NCI-H187 treated with DMSO at 0.1 percent for 48 hours (cell line): ENCODE measurements at places on chromosomes 16 and 17.

DNA sequence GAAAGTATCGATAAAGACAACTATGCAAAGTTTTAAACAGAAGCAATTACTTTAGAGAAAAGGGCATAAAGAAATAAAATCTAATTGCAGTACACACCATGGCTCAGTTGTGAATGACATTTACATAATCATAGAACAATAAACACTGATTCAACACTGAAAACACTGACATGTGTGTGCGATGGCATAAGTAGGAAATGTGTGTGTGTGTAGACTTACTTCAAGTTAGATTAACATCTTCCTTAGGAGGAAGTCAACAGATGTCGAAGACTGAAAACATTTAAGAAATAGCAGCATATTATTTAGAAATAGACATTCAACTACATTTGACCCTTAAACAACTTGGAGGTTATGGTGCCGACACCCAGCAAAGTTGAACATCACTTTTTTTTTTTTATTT lies 172.4 kb downstream of the STX8 start:
- no peak for DNase-seq

- no peak for DNase-seq
Observed at GRCh38 chr17:51527225-51527982, 267.1 kb downstream of the UTP18 start.

GRCh38 chr17:15112846-15113617 lies 152.1 kb downstream of the PMP22 start:
- DNase-seq, result no peak

GRCh38 chr16:73485880-73486279 lies 438.0 kb upstream of the ZFHX3 start:
- DNase-seq, result no peak

GRCh38 chr17:76270770-76271668 lies 5.9 kb downstream of the UBALD2 start:
- DNase-seq, result no peak

DNA sequence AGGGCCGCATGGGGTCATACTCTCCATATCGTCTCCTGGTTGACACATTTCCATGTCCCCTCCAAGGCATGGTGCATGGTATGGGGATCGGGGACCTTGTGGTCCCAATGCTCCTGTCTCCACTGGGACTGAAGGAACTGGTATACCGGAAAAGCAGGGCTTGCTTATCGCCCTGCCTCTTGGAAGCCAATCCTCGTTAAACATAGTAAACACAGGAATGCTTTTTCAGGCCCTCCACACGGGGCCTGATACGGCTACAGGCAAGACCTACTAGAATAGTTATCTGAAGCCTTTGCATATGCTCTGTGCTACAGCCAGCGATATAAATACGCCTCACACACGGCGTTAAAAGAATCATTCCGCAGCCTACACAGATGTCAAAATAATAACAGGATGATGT lies 159.5 kb downstream of the SHISA9 start:
- no peak for DNase-seq

DNA sequence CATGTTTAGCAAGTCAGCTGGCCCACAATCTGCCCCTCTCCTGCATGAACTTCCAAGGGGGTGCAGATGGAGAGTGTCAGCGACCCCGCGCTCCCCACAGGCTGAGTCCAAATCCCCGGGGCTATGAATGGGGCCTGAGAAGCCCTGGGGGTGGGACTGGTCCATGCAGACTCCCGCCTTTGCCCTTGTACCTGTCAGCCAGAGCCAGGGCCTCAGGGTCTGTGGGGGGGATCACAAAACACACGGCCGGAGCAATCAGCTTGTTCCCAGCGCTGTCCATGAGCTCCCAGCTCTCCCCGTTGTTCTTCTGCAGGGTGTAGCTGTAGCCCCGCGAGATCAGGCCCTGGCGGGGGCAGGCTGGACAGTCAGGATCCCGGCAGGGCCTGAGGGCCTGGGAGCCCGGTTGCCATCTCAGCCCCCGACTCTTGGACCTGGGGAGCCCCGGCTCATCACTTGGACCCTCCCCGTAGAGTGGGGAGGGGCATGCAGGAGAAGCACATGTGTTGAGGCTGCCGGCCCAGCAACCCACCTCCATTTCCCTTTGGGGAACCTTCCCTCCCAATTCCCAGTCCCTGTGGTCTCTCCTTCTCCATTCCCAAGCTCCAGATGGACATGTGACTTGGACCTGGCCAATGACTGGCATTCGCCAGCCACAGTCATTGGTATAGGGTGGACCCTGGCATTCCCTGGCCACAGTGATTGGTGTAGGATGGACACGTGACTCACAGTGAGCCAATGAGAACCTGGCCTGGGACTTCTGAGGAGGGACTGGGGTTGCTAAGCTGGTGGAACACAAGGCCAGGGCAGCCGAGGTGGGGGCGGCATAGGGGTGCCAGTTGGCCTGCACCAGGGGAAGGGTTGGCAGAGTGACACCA lies 42.4 kb downstream of the PPL start:
- DNase-seq, result no peak

DNA sequence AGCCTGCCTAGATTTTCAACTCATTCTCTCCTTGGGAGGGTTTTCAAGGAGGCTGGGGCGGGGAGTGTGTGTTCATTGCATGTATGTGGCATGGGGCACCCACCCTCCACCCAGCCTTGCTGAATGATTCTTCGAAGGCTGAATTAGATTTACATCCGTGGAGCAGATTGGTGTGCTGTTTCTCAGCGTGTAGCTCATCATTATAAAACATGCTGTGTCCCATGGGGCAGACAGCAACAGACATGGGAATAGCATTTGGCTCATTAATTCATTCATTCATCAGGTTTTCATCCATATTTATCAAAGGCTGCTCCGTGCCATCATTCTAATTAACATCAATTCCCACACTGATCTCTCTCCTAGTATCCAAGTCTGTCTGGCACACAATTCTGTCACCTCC lies 10.6 kb upstream of the CD300A start:
- DNase-seq, result no peak

GRCh38 chr17:20008242-20009051 lies 712 bp upstream of the SPECC1 start:
- no peak for DNase-seq

DNA sequence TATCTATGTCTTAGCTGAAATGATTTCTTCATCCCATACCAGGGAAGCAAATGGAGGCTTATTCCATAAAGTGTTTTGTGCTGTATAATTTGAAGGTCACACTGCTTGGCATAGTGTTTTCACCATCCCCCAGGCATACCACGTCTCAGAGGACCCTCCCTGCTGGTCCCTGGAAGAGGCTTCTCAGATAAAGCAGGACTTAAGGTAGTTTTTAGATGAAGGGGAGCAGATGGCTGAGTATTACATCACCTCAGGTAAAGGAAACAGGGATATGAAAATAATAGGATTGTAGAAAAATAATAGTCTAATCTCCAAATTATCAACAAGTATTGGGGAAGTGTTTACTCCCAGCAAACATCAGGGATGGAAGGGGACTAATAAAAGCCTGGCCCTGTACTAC lies 7.3 kb upstream of the SMG1 start:
- no peak for DNase-seq

GRCh38 chr17:732902-733720 lies 715 bp downstream of the TLCD3A start:
- no peak for DNase-seq

DNA sequence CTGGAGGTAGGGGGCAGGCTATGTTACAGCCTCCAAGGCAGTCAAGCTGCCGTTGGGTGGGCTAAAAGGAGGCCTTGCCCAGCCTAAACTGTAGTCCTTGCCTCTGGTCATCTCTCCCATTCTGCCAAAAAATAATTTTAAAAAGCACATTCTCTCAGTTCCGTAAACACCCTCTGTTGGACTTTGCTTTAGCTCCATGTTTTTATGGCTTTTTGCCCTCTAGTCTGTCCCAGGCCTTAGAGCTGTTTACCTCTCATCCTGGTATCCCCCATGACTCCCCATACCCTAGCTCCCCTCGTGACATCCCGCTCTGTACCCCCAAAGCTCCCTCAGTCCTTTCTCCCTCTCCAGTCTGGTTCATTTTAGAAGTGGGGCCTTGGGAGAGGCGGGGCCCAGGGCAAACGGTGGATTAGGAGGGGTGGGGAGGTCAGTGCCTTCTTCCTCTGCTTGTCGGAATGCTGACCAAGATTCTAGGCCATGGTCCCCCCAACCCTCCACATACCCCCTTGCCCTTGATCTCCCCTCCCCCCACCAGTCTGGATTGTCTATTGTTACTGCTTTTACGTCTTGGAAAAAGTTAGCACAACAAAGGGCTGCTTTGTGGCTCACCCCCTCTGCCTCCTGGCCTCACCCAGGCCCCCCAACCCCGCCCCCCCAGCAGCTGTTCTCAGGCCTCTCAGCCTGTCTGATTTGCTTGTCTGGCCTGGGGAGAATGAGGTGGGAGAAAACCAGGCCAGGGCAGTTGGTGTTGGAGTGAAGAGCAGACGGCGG lies 18.4 kb downstream of the GJD3 start:
- DNase-seq, result no peak

DNA sequence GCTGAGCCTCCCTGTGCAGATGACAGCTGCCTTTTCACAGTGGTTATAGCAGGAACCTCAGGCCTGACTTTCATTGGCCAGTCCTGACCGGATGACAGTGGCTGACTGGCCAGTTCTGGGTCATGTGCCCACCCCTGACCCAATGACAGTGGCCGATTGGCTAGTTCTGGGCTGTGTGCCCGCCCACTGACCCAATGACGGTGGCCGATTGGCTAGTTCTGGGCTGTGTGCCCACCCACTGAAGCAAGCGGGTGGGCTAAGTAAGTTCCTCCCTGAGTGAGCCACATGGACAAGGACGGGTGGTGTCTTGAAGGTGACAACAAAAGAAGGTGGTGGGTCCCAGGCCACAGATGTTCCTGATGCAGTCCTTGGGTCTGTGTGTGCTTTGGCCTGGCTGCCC lies 9.5 kb downstream of the DEF8 start:
- no peak for DNase-seq

GRCh38 chr17:81018044-81018802 lies 16.7 kb upstream of the BAIAP2 start:
- DNase-seq, result no peak

- no peak for DNase-seq
Observed at GRCh38 chr16:27251541-27252205, 16.9 kb downstream of the NSMCE1 start.

DNA sequence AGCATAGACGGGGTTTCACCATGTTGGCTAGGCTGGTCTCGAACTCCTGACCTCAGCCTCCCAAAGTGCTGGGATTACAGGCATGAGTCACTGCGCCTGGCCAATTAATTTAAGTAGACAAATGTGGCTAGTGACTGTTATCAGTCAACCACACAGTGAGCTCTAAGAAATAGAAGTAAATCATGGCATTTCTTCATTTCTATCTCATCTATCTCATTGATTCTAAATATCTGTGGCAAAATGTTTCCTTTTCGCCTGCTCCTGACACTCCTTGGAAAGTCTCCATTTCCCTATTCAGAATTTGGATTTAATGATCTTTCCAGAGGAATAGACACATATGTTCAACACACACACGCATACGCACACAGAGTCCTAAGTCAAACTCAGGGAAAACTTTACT lies 81.3 kb downstream of the HIC1 start:
- DNase-seq, result no peak

GRCh38 chr17:59506894-59507726 lies 58.3 kb upstream of the DHX40 start:
- no peak for DNase-seq

DNA sequence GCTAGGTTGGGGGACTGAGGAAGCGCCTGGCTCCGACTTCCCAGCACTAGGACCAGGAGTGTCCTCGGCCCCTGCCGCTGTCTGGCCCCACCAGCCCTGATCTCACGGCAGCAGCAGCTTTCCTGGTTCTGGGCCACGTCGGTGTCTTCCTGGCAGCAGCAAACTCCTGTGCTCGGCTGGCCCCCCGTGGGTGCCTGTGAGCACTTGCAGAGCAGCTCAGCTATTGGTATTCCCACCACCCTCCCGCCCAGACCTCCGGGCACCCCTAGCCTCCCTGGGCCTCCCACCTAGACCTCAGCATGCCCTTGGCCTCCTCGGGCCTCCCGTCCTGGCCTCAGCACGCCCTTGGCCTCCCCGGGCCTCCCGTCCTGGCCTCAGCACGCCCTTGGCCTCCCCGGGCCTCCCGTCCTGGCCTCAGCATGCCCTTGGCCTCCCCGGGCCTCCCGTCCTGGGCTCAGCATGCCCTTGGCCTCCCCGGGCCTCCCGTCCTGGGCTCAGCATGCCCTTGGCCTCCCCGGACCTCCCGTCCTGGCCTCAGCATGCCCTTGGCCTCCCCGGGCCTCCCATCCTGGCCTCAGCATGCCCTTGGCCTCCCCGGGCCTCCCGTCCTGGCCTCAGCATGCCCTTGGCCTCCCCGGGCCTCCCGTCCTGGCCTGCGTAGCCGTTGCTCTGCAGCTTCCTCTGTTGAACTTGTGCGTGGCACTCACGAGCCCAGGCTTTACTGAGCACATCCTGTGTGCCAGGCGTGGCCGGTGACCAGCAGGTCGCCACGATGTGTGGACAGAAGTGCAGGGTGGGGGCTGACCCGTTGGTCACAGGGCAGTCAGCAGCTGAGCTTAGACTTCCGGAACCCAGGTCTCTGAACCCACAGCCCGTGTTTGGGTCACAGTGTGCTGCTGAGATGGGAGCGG lies 51.8 kb upstream of the ACSF3 start:
- DNase-seq, result no peak

DNA sequence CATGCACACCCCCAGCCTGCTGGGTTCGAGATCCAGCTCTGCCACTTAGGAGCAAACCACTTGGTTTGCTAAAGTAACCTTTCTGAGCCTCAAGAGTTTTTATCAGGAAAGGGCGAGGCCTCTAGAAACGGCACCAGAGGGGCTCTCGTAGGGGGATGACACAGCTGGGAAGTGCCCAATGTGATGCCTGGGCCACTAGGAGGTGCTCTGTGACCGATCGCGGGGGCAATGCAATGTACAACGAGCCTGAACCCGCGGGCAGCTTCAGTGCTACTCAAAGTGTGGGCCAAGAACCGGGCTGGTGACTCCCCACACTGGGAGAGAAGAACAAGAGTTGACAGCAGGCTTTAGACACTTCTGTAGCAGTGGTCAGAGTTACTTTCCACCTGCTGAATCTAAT lies 9.4 kb downstream of the C16orf89 start:
- DNase-seq, result no peak

- DNase-seq, result no peak
Observed at GRCh38 chr17:17479209-17479608, 2.4 kb downstream of the MED9 start.
